Pancreas (tissue), 10 donors: ENCODE measurements at places on chromosomes 12 and 14. TPM values are rescaled to one million over a fixed set of nuclear protein-coding genes. Genes with fewer than 3 reads are reported as not detected.

Gene CMA1
- total RNA-seq, result not detected

Gene IQSEC3
- 0.16 TPM for total RNA-seq

Gene ACYP1
- total RNA-seq, result 4.7 TPM

Gene TTC6
- total RNA-seq, result not detected

Gene HOXC12
- total RNA-seq, result not detected

Gene TRHDE
- total RNA-seq, result 26.8 TPM

Gene RAD9B
- 0.28 TPM for total RNA-seq

Gene OR9K2
- not detected for total RNA-seq

Gene KHNYN
- 30.3 TPM for total RNA-seq

Gene OTOGL
- 0.35 TPM for total RNA-seq

Gene IL31
- total RNA-seq, result not detected

Gene KRT1
- total RNA-seq, result not detected

Gene KRT77
- not detected for total RNA-seq

Gene ACRBP
- total RNA-seq, result 1.8 TPM

Gene KRT82
- total RNA-seq, result not detected

Gene RFX4
- total RNA-seq, result 0.06 TPM

Gene KLHL33
- total RNA-seq, result 0.16 TPM

Gene KTN1
- 66.4 TPM for total RNA-seq

Gene TMEM229B
- 6.0 TPM for total RNA-seq

Gene KCNC2
- not detected for total RNA-seq

Gene OR4K17
- total RNA-seq, result not detected

Gene PLEKHD1
- total RNA-seq, result not detected

Gene TAS2R50
- 0.58 TPM for total RNA-seq

Gene PLXNC1
- total RNA-seq, result 1.5 TPM

Gene ITFG2
- 18.3 TPM for total RNA-seq

Gene C14orf132
- 6.7 TPM for total RNA-seq

Gene HSPB8
- 5.4 TPM for total RNA-seq

Gene SLC39A5
- 289 TPM for total RNA-seq

Gene SSPN
- 11.9 TPM for total RNA-seq

Gene SMCO2
- total RNA-seq, result 0.28 TPM

Gene NDRG2
- total RNA-seq, result 37.5 TPM
